Mucosa of descending colon (tissue), 3 donors: ENCODE measurements at places on chromosomes 12 and 14.
A peak's percentile ranks its signal among the peaks of the same experiment; 100 is the strongest.

- no peak for DNase-seq
These were observed 62.8 kb downstream of the SERPINA3 start for GRCh38 chr14:94675036-94675435.

GRCh38 chr12:67827820-67828383 lies 161.3 kb upstream of the IFNG-AS1 start:
- no peak for DNase-seq

- DNase-seq: no peak
These were observed 22.0 kb upstream of the PPFIBP1 start for GRCh38 chr12:27502021-27502435.

GRCh38 chr14:68968051-68968450 lies 11.1 kb downstream of the ACTN1 start:
- DNase-seq: no peak

DNA sequence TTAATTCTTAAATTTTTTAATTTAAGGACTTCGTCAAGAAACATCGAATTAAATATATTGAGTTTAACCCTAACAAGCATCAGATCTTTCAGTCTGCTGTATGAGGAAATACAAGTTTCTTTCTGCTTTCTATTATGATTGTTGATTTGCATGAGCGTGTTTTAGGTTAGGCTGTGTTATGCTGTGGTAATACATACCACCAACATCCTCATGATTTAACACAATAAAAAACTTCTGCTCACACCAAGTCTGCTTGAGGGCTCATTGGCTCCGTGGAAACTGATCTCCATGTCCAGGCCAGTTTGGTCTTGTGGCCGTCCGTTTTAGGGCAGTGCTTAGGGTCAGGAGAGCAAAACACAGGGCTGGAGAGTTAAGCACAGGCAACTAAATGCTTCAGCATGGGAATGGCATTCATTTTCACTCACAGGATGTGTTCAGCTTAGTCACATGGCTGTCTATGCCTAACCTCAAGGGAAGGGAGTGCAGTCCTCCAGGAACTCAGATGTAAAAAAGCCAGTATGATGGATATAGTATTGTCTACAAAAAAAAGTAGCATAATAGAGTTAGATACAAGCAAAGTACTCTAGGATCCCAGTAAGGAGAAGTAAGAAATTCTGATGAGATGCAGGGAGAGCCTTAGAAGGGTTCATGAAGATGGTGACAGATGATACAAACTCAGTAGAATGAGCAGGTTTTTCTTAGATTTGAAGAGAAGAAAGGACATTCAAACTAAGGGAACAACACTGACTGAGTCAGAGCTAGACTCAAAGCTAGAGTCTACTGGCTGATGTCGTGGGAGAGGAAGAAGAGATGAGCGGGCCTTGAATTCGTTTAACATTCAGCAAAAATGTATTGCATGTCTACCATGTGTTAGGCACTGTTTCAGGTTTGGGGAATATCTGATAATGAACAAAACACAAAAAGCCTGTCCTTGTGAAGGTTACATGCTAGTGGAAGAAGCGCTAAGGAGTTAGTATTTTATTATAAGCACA lies 16.3 kb downstream of the MARK3 start:
- no peak for DNase-seq

- no peak for DNase-seq
These were observed 191.4 kb upstream of the BCL2L14 start for GRCh38 chr12:11879306-11879705.

DNA sequence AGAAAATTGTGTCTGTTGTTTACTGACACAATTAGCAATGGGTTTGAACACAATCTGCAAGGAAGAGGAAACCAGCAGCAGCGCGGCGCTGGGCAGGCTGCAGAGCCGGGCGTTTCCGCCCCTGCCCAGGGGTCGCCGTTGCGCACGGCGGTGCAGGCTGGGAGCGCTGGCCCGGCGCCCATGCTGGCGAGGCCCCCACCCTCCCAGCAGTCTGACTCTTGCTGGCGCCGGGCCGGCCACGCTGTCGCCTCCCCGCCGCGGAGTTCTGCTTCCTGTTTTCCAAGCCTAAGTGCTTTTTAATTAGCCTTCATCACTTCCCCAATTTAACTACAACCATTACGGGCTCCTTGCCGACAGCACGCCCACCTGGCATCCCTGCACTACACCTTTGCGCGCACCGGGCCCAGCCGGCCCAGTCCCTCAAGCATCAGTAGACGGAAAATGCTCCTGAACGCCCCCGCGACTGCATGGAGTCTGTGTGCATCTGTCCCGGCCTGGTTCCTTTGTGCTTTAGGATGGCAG lies 212.1 kb downstream of the GXYLT1 start:
- DNase-seq: peak; percentile 36

DNA sequence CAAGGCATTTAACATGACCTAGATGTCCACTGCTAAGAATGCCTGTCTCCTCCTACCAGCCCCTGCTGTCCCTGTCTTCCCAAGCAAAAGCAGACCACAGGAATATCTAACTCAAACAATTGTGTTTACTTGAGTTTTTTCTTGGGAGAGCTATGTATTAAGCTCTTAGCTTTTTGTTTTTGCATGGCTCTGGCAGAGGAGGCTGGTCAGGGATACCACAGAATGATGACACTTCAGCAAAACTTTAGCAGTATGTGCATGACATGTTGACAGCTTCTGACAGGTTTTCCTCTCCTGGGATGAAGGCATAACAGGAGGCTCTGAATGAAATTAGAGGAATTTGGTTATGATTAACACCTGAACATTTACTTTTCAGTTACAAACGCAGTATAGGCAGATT lies 6.9 kb downstream of the TMBIM6 start:
- no peak for DNase-seq

- DNase-seq: no peak
These were observed 710.6 kb downstream of the SLC6A15 start for GRCh38 chr12:84201976-84202375.

- no peak for DNase-seq
These were observed 44.8 kb upstream of the BCL2L14 start for GRCh38 chr12:12025799-12026386.

DNA sequence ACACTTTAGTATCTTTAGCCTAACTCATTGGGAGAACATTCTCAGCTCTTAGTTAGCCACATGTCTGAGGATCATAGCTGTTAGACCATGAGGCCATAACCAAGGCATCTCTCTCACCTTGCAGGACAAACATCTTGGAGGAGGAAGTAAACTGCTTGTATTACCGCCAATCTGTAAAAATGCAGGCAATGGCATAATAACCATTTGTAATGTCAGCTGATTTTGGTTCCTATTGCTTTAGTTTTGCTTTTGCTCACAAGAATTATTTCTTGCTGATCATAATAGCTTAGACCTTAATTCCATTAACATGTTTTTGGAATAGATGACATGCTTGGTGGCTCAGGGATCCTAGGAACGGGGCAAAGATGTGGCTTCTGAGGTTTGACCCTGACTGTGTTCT lies 16.4 kb upstream of the GSG1 start:
- no peak for DNase-seq

GRCh38 chr14:55807053-55807880 lies 227.3 kb downstream of the KTN1 start:
- DNase-seq: peak; percentile 92

GRCh38 chr12:50803230-50803875 lies 39.4 kb upstream of the TMPRSS12 start:
- no peak for DNase-seq

GRCh38 chr12:131420867-131421447 lies 289.9 kb upstream of the SFSWAP start:
- DNase-seq: no peak

GRCh38 chr12:3545121-3545796 lies 54.3 kb downstream of the PRMT8 start:
- DNase-seq: no peak

GRCh38 chr12:122184517-122184916 lies 1.6 kb downstream of the LRRC43 start:
- DNase-seq: no peak

DNA sequence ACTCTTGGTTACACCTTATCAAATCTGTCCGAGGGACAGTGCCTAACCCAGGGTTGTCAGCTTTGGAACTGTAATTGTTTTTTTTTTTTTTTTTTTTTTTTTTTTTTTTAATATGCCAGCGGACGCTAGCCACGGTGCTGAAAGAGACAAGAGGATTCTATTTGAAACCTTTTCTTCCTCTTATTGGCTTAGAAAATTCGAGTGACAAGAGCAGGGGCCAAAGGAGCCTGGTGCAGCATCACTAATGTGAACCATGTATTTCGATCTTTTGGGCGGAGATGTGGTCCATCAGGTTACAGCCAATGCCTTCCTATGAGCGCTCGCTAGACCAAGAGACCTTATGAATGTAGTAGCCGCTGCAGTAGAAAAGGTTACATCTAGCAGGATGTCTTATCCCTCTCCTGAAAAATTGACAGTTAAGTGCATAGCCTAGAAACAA lies 922 bp downstream of the PTPRR start:
- peak; percentile 3 for DNase-seq

DNA sequence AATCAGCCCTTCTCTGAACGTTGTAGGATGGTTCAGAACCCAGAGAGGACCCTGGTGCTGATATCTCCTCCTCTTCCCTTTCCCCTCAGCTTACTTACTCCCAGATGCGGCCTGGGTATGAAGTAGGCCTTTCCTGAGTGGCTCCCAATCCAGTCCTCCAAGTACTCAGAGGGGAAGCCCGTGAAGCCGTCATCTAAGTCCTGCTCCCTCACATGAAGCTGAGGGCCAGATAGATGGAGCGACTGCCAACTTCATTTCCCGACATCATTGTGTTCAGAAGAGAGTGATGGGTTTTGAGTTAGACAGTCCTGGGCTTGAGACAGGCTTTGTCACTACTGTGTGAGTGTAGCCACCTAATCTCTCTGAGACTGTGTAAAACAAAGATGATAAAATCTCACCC lies 2.7 kb downstream of the APOLD1 start:
- DNase-seq: no peak

DNA sequence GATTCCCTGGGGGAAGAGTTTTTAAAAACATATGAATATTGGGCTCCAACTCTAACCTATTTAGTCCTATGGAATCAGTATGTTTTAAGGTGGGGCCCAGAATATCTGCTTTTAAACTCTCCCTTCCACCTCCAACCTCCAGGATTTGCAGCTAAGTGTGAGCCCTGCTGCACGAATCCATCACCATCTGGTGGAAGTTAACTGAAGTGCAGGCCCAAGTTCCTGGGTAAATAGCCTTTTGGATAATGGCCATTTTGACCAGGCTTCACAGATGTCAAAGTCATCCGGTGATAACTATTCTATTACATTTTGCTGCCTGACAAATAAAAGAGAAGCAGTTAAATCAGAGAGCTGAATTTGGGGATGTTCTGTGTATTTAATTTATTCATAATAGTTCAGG lies 58.1 kb upstream of the RMST start:
- no peak for DNase-seq

GRCh38 chr12:58954002-58954401 lies 33.7 kb upstream of the LRIG3 start:
- no peak for DNase-seq

DNA sequence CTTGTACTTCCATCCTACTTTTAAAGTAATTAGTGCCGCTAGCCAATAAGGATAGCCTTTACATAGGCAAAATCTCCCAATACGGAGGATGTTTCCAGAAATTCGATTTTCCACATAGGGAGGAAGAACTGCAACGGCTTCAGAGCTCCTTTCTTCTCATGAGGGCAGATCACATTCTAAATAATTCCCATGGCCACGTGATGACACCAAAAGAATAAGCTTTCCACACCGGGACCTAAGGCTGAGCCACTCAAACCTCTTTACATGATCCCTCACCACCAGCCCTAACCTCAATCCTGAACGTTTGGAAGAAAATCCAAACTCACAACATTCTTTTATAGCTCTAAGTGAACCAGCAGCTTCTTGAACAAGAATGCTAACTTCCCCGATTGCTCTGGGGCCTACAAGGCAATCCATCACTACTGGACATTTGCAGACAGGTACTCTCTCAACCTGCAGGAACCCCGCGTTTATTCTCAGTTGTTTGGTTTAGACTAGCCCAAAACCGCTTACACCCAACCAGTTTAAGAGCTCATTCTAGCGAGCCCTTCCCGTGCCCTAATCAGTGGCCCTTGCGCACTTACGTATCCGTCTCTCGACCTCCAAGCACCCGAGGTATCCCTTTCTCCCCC lies 884 bp downstream of the CAPRIN2 start:
- DNase-seq: no peak

- DNase-seq: no peak
These were observed 66.7 kb downstream of the CCDC88C start for GRCh38 chr14:91350813-91351511.

- no peak for DNase-seq
These were observed 101.3 kb downstream of the SLC6A15 start for GRCh38 chr12:84811291-84811690.

GRCh38 chr14:67059596-67059995 lies 129.6 kb upstream of the GARIN2 start:
- no peak for DNase-seq

DNA sequence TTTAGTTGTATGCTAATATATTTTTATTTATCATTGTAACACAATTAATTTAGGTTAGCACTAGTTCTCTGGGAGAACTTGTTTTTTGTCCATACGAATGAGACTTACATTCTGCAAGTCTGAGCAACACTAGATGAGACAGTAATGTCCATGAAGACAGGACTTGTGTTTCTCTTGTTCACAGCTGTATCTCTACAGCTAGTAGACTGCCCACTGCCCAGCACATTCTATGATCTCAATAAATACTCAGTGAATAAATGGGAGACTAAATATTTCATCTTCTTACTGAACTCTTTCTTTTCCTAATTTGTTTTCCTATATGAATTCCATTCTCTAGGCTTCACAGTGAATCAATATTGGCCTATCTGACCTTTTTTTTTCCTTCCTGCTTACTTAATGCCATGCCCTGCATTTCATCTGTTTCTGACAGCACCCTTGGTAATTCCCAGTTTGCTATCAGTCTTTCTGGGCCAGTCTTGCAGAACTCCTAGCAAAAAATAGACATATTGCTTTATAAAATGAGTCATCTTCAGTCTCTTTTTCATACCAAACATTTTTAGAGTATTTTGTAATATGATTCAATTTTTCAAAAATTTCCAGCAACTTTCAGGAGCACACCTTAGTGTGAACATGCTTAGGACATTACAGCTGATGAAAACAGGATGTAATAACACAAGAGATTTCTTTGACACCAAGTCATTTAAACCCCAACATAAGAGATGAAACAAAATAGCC lies 185.5 kb upstream of the ATP2B1 start:
- no peak for DNase-seq

- no peak for DNase-seq
These were observed 19.3 kb upstream of the KRT80 start for GRCh38 chr12:52210925-52211650.

- no peak for DNase-seq
These were observed 21.5 kb upstream of the SLC25A3 start for GRCh38 chr12:98572010-98572409.

DNA sequence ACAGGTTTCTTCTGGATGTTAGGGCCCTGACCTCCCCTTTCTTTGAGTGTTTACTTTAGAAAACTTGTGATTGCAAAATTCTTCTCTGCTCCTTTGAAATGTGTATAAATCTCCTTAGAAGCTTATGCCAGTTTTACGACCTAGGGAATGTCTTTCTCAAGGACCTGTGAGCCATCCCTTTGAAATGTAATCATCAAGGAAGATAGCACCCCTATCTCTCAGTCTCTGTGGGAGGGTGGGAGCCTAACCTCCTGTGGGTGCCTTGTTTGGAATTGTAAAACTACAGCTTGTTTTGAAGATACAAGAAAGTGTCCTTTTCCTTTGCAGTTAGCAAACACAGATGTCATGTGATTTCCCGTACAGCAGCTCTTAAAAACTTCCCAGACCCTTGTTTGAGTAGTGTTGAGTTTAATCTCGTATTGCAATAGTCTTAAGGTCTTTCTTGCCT lies 3.3 kb downstream of the OR10AD1 start:
- no peak for DNase-seq

- no peak for DNase-seq
These were observed 112.8 kb downstream of the SYT1 start for GRCh38 chr12:78977304-78977867.

GRCh38 chr12:4190366-4191063 lies 83.0 kb upstream of the CCND2 start:
- no peak for DNase-seq
